ENCODE measurements at places on chromosomes 16 and 17. TPM values are rescaled to one million over a fixed set of nuclear protein-coding genes. Genes with fewer than 3 reads are reported as not detected.
A peak's percentile ranks its signal among the peaks of the same experiment; 100 is the strongest.

DNA sequence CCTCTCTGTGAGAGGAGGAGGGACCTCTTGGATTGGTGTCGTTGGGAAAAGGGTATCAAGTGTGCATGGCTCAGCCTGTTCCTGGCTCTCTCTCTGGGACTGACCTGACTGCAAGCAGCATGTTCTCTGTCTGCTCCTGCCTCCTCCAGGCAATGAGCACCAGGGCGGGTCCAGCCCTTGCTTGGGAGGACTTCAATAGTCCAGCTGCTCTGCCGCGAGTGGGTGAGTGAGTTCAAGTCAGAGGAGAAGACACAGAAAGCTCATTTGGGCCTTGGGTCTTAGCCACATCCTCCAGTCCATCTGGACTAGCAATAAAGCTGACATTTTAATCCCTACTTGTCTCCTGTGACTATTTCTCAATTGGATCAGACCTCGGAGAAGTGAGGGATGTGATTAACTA is 25.2 kb upstream of the TNS4 start:
- no peak for DNase-seq
- H3K36me3 ChIP-seq = peaks cover 56% of the 10 kb centered on the region
- H3K27ac ChIP-seq = peak overlapping the region; percentile 16
- no peaks in the 10 kb centered on the region for H3K27me3 ChIP-seq
- H3K4me3 ChIP-seq = no peak overlapping the region

- H3K36me3 ChIP-seq = no peaks in the 10 kb centered on the region
- no peak overlapping the region for H3K27ac ChIP-seq
- H3K4me1 ChIP-seq = peaks cover 10% of the 10 kb centered on the region
- no peak for DNase-seq
- H3K27me3 ChIP-seq = no peaks in the 10 kb centered on the region
Measured at GRCh38 chr17:72974605-72975232, 117.8 kb downstream of the SLC39A11 start.

- no peak within 1 kb of the TSS for H3K27ac ChIP-seq
- no peaks in the 10 kb centered on the region for H3K36me3 ChIP-seq
- H3K4me3 ChIP-seq = no peak within 1 kb of the TSS
- no peaks in the 10 kb centered on the region for H3K4me1 ChIP-seq
Measured at GRCh38 chr17:29246628-29247027, at the start of gene CRYBA1. Gene CRYBA1, plus strand, starts transcription at chr17:29246859. Its CDS starts 5 bp downstream, at chr17:29246864.

SPNS2 gene
- total RNA-seq = 0.09 TPM

- no peak for DNase-seq
- H3K4me1 ChIP-seq = peaks cover 13% of the 10 kb centered on the region
- no peak overlapping the region for H3K4me3 ChIP-seq
Measured at GRCh38 chr17:64785011-64785421, 122.9 kb upstream of the SMURF2 start.

- DNase-seq = no peak
- H3K4me3 ChIP-seq = no peak overlapping the region
- H3K4me1 ChIP-seq = no peaks in the 10 kb centered on the region
- H3K27me3 ChIP-seq = no peaks in the 10 kb centered on the region
- no peaks in the 10 kb centered on the region for H3K36me3 ChIP-seq
Measured at GRCh38 chr16:52581530-52581929, 34.6 kb upstream of the TOX3 start.

RPL26 gene
- total RNA-seq = 2,379 TPM

GRCh38 chr16:29726845-29727377 is 18.9 kb downstream of the C16orf54 start:
- DNase-seq = no peak
- no peak overlapping the region for H3K27ac ChIP-seq
- H3K4me3 ChIP-seq = no peak overlapping the region
- H3K4me1 ChIP-seq = peaks cover 15% of the 10 kb centered on the region
- H3K27me3 ChIP-seq = peaks cover 11% of the 10 kb centered on the region

DNA sequence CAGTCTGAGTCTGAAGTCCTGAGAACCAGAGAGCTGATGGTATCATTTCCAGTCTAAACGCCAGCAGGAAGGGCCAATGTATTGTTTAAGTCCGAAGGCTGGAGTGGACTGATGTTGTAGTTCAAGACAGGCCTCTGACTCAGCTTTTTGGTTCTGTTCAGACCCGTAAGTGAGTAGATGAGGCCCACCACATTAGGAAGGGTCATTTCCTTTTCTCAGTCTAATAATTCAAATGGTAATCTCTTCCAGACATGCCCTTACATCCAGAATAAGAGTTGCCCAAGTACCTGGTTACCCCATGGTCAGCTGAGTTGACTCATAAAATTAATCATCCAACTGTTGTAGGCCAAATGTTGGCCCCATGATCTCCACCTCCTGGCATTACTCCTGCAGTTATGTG is 442.6 kb upstream of the HSBP1 start:
- H3K4me3 ChIP-seq = no peak overlapping the region
- no peaks in the 10 kb centered on the region for H3K27me3 ChIP-seq
- H3K4me1 ChIP-seq = no peaks in the 10 kb centered on the region
- H3K27ac ChIP-seq = no peak overlapping the region
- no peak for DNase-seq

DNA sequence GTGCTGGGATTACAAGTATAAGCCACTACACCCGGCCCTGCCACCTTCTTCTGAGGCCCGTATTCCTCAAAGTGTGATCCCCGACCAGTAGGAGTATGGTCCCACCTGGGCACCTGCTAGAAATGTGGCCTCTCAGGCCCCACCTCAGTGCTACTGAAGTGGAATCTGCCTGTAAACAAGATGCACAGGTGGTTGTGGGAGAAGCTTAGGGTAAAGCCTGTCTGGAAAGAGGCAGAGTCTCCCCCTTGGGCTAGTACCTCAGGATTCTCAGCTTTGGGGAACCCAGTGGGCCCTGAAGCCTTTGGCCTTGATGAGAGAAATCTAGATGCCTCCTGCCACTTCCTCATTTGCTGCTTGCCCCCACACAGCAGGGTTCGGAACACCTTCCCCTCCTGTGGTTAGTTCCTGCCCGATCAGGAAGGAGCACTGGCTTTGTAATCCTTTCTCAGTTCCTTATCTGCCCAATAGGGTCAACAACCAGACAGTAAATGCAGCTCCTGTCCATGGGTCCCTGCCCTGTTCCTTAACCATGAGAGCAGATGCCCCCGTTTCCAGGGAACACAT is 25.2 kb downstream of the TK2 start:
- no peaks in the 10 kb centered on the region for H3K27me3 ChIP-seq
- peak overlapping the region; percentile 69 for H3K27ac ChIP-seq
- no peak for DNase-seq
- peaks cover 63% of the 10 kb centered on the region for H3K4me1 ChIP-seq

Data from activated T-helper 2 cell treated with anti-CD3 and anti-CD28 coated beads, Interferon-gamma antibody, Interleukin-2, Interleukin-4, amounts not matched to agents 10 μg/mL and 5 μg/mL and 100 μg/mL, durations not matched to agents 14 hours and 24 hours and 36 hours (primary cell).